Vein endothelial cell (primary cell): ENCODE measurements at places on chromosomes 1 and 21. TPM values are rescaled to one million over a fixed set of nuclear protein-coding genes. Genes with fewer than 3 reads are reported as not detected.

CLCN6 gene
- total RNA-seq = 10.5 and 16.6 TPM in 2 replicates

OR2AK2 gene
- total RNA-seq = 0.19 TPM in 1 of 2 replicates, not detected in the other

MEAF6 gene
- total RNA-seq = 57.8 and 74.2 TPM in 2 replicates

CD2 gene
- total RNA-seq = not detected in 2 replicates

LAMC1 gene
- total RNA-seq = 561 and 607 TPM in 2 replicates

OR2T11 gene
- not detected in 2 replicates for total RNA-seq

MR1 gene
- 2.3 and 3.9 TPM in 2 replicates for total RNA-seq

PTPN7 gene
- total RNA-seq = 0.76 TPM in 1 of 2 replicates, not detected in the other

CFAP45 gene
- total RNA-seq = 0.65 and 1.5 TPM in 2 replicates

RGS16 gene
- 0.19 and 0.33 TPM in 2 replicates for total RNA-seq

TEKT2 gene
- 0.10 and 0.33 TPM in 2 replicates for total RNA-seq

PRKAA2 gene
- total RNA-seq = 3.3 and 3.9 TPM in 2 replicates

VWA5B1 gene
- not detected in 2 replicates for total RNA-seq

C8A gene
- total RNA-seq = not detected in 2 replicates

SH3BGR gene
- total RNA-seq = 0.33 TPM in 1 of 2 replicates, not detected in the other

HTR6 gene
- total RNA-seq = under 0.01 TPM in 1 of 2 replicates, not detected in the other

LRRC8C gene
- total RNA-seq = 38.9 and 47.5 TPM in 2 replicates

HEYL gene
- 0.38 TPM in 1 of 2 replicates, not detected in the other for total RNA-seq

IGSF9 gene
- not detected in 2 replicates for total RNA-seq

KCNH1 gene
- 0.10 TPM in 1 of 2 replicates, not detected in the other for total RNA-seq

GBP3 gene
- 14.0 and 30.2 TPM in 2 replicates for total RNA-seq

PGLYRP4 gene
- total RNA-seq = not detected in 2 replicates

MASP2 gene
- not detected in 2 replicates for total RNA-seq

NBPF6 gene
- total RNA-seq = not detected in 2 replicates

SLC35F3 gene
- total RNA-seq = not detected in 2 replicates

SDCCAG8 gene
- total RNA-seq = 48.5 and 51.9 TPM in 2 replicates

RUSC1 gene
- 18.6 and 19.2 TPM in 2 replicates for total RNA-seq

FHAD1 gene
- 0.33 TPM in 1 of 2 replicates, not detected in the other for total RNA-seq

LCE5A gene
- total RNA-seq = not detected in 2 replicates

DYNLT5 gene
- 3.4 and 3.9 TPM in 2 replicates for total RNA-seq

DYRK1A gene
- total RNA-seq = 73.1 and 81.7 TPM in 2 replicates

CFHR3 gene
- total RNA-seq = not detected in 2 replicates

TUT4 gene
- total RNA-seq = 22.5 and 30.3 TPM in 2 replicates

JAK1 gene
- 209 and 373 TPM in 2 replicates for total RNA-seq

CNR2 gene
- not detected in 2 replicates for total RNA-seq

UMODL1 gene
- total RNA-seq = not detected in 2 replicates

SLAMF9 gene
- total RNA-seq = not detected in 2 replicates

KLHL17 gene
- total RNA-seq = 6.2 and 6.5 TPM in 2 replicates

DNAJC6 gene
- 7.8 and 8.8 TPM in 2 replicates for total RNA-seq

CYP4Z1 gene
- total RNA-seq = not detected in 2 replicates

TP73 gene
- total RNA-seq = 0.10 TPM in 1 of 2 replicates, not detected in the other

CRB1 gene
- total RNA-seq = not detected in 2 replicates

LYPD8 gene
- total RNA-seq = not detected in 2 replicates

SPATA46 gene
- not detected in 2 replicates for total RNA-seq

H6PD gene
- 31.7 and 32.7 TPM in 2 replicates for total RNA-seq

AZIN2 gene
- 0.76 and 1.3 TPM in 2 replicates for total RNA-seq

ADGRL2 gene
- 135 and 191 TPM in 2 replicates for total RNA-seq

CRNN gene
- not detected in 2 replicates for total RNA-seq

TRAF3IP3 gene
- not detected in 2 replicates for total RNA-seq

PIK3R3 gene
- 11.8 and 14.9 TPM in 2 replicates for total RNA-seq
